ENCODE measurements at places on chromosomes 12 and 14.
A peak's percentile ranks its signal among the peaks of the same experiment; 100 is the strongest.

GRCh38 chr14:51484485-51484884 lies 167.2 kb upstream of the FRMD6 start:
- DNase-seq: no peak
- H3K36me3 ChIP-seq: no peaks in the 10 kb centered on the region
- no peak overlapping the region for H3K27ac ChIP-seq
- H3K4me3 ChIP-seq: no peak overlapping the region

GRCh38 chr12:109600995-109601394 lies 27.4 kb downstream of the MVK start:
- H3K4me3 ChIP-seq: no peak overlapping the region
- DNase-seq: no peak
- H3K36me3 ChIP-seq: peaks cover 7% of the 10 kb centered on the region

GRCh38 chr12:13211191-13211858 lies 14.8 kb downstream of the EMP1 start:
- H3K27me3 ChIP-seq: no peaks in the 10 kb centered on the region
- no peaks in the 10 kb centered on the region for H3K4me1 ChIP-seq
- DNase-seq: no peak

DNA sequence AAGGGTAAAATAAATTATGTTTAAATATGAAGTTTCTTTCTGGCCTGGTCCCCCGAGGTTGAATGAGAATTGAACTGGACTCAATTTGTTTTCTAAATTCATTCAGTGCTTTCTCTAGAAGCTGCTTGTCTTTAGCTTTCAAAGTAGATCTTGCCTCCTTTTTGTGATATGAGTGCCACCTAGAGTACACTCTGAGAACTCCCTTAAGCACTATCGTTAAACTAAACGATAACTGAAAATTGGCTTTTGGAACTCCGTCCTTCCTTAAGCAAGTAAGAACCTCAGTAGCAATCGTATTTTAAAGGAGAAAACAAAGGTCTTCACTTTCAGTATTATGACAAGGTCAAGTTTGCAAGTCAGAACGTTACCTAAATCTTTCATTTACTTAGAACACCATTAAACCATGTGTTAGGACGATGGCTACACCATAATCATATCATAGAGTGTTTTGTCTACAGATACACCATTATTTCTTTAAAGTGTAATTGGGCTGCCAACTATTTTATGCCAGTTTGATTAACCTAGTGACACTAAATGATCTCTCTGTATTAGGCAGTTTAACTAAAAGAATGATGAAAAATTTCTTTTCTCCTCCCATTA lies 364.8 kb downstream of the SNAPC1 start:
- no peak for DNase-seq
- H3K36me3 ChIP-seq: no peaks in the 10 kb centered on the region
- H3K27ac ChIP-seq: no peak overlapping the region
- H3K4me3 ChIP-seq: no peak overlapping the region
- no peaks in the 10 kb centered on the region for H3K4me1 ChIP-seq
- no peaks in the 10 kb centered on the region for H3K27me3 ChIP-seq

- H3K4me3 ChIP-seq: peak overlapping the region; percentile 90
- H3K27me3 ChIP-seq: no peaks in the 10 kb centered on the region
- H3K36me3 ChIP-seq: peaks cover 5% of the 10 kb centered on the region
- H3K27ac ChIP-seq: peak overlapping the region; percentile 92
- DNase-seq: no peak
These were observed 507 bp downstream of the BAZ2A start for GRCh38 chr12:56629459-56630179.

DNA sequence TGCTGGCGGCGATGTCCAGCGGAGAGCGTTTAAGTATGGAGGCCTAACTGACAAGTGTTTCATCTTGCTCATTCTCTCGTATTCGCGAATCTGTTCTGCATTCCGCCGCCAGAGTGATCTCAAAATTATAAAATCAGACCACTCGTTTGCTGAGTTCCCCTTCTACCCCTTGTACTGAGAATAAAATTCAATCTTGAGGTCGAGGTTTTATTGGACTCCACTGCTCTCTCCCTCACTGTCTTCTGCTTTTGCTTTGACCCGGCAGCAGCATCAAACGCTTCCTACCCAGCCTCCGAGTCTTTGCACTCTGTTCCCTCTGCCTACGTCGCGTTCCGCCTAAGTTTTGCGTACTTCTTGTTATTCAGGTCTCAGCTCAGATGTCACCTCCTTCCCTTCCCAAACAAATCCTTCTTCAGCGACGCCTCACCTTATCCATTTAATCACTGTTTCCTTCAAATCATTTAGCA lies 462 bp downstream of the KNTC1 start:
- no peak for DNase-seq
- H3K27me3 ChIP-seq: no peaks in the 10 kb centered on the region
- peaks cover 14% of the 10 kb centered on the region for H3K4me1 ChIP-seq
- peaks cover 7% of the 10 kb centered on the region for H3K36me3 ChIP-seq
- no peak overlapping the region for H3K27ac ChIP-seq
- peak overlapping the region; percentile 59 for H3K4me3 ChIP-seq

- H3K4me1 ChIP-seq: no peaks in the 10 kb centered on the region
- H3K27me3 ChIP-seq: no peaks in the 10 kb centered on the region
- H3K4me3 ChIP-seq: no peak overlapping the region
- H3K36me3 ChIP-seq: no peaks in the 10 kb centered on the region
- DNase-seq: no peak
These were observed 584.6 kb downstream of the ALG10 start for GRCh38 chr12:34606749-34607519.
